ENCODE measurements at places on chromosomes 3 and 15. TPM values are rescaled to one million over a fixed set of nuclear protein-coding genes. Genes with fewer than 3 reads are reported as not detected.

SLC22A13 gene
- 1.1 TPM for total RNA-seq

BCHE gene
- not detected for total RNA-seq

CLDN18 gene
- total RNA-seq = not detected

FANCD2OS gene
- total RNA-seq = not detected

GP9 gene
- not detected for total RNA-seq

NR2E3 gene
- total RNA-seq = not detected

DNA sequence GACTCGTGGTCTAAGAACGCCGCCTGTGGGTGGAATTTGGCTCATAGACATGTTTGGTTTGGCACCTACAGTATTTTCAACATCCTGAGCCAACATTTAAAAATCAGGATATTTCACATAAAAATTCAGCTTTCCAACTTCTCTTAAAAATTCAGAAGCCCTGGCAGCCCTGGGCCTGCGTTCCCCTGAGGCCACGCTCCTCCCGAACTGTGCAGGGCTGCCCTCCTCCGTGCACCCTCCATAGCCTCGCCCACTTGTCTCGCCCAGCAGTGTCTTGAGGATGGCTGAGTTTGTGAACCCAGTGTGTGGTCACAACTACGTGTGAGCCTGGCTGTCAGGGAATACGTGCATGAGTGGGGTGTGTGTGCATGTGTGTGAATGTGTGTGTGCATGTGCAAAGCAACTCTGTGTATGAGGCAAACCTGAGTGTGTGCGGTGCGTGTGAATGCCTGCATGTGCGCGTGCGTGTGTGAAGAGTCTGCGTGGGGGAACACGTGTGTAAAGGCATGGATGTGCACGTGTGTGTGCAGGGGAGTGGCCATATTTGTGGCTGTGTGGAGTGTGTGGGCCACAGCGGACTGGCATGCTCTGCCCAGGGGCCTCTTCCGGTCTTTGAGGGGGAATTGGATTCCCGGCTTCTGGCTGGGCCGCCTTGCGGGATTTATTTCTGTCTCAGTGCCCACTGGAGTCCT is 30.9 kb downstream of the PTH1R start:
- DNase-seq = no peak

DNA sequence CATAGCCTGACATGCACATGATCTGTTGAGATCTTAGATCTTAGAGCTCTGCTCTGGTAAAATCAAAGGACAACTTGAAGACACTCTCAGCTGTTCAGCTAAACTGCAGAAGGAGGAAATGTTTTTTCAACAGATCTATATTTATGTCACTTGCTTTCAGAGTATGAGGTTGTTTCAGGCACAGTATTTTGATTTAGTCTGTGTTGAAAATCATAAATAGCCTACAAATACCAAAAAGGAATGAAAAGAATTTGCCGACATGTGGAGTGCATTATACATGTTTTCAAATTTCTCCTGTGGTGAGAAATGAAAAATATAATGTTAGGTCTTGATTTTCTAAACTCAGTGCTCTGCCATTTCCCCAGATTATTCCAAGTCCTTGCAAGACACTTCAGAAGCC is 1118.4 kb downstream of the TBL1XR1 start:
- no peak for DNase-seq

GRCh38 chr15:101660005-101660404 is 7.8 kb upstream of the TM2D3 start:
- no peak for DNase-seq

DNA sequence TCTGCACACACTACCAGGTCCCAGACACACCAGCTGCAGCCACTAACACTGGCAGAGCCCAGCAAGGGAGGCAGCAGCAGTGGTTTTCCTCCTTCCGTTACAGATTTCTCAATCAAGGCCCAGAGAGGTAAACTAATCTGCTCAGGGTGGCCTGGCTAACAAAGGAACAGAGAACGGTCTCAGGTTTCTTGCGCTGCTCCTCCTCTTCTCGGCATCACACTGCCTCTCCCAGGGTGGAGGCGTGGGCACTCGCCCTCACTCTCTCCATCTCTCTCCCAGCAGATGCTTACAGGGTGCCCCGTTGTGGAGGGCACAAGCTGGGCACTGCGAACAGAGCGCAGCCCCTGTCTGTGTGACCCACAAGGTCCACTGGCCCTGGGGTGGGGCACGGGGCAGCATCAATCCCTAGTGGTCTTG is 228.7 kb downstream of the VPS13C start:
- no peak for DNase-seq

GRCh38 chr3:107651782-107652181 is 129.0 kb downstream of the BBX start:
- no peak for DNase-seq

GRCh38 chr3:62624185-62624584 is 250.8 kb upstream of the FEZF2 start:
- no peak for DNase-seq

- no peak for DNase-seq
Measured at GRCh38 chr15:43544266-43544665, 26.9 kb downstream of the MAP1A start.

GRCh38 chr3:34268032-34268709 is 469.7 kb downstream of the PDCD6IP start:
- DNase-seq = no peak

DNA sequence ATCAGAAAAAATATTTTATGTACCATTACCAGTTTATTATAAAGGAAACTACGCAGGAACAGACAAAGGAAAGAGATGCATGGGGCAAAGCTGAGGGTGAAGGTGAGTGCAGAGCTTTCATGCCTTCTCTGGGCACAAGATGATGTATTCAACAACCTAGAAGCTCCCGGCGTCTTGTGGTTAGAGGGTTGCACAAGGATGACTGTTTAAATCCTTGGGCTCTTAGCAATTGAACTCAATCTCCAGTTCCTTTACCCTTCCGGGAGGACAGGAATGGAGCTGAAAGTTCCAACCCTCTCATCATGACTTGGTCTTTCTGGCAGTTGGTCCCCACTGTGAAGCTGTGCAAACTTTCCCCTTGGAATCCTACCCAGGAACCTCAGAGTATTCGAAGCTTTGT is 542.0 kb downstream of the EPHA3 start:
- no peak for DNase-seq

GRCh38 chr3:74643636-74644035 is 29.2 kb upstream of the CNTN3 start:
- DNase-seq = no peak

DNA sequence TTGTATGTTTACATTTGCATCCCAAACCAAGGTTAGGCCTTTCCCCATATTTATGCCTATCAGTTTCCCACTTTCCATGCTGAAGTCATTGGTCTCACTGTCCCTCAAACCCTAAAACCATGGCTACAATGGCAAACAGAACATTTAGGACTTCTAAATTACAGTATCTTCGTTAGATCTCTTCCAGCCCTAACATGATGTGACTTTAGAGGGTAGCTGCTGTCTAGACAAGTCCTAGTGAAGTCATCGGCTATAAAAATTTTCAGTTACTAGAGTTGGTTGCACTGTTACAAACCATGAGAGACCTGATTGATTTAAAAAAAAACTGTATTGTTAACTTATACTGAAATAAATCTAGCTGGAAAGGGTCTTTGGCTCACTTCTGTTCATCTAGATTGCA is 54.6 kb downstream of the TM4SF4 start:
- DNase-seq = no peak

GRCh38 chr3:14225421-14225820 is 46.8 kb downstream of the LSM3 start:
- no peak for DNase-seq

DNA sequence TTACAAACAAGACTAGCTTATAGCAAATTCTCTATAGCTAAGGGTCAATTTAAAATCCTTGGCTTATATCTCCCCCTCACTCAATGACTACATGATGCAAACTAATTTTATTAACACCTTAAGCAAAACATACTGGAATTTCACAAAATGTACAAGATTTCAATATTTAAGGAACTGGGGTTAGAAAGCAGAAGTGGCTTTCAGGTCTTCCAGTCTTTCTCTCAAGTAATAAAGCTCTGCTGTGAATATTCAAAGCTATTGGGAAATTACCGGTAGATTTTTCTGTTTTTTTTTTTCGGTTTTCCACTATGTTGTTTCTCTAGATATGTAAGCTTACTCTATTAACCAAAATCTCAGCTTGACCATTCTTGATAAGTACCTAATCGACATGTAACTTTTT is 3.9 kb downstream of the EPM2AIP1 start:
- no peak for DNase-seq

- no peak for DNase-seq
Measured at GRCh38 chr3:56269755-56270535, 198.3 kb downstream of the ERC2 start.

DNA sequence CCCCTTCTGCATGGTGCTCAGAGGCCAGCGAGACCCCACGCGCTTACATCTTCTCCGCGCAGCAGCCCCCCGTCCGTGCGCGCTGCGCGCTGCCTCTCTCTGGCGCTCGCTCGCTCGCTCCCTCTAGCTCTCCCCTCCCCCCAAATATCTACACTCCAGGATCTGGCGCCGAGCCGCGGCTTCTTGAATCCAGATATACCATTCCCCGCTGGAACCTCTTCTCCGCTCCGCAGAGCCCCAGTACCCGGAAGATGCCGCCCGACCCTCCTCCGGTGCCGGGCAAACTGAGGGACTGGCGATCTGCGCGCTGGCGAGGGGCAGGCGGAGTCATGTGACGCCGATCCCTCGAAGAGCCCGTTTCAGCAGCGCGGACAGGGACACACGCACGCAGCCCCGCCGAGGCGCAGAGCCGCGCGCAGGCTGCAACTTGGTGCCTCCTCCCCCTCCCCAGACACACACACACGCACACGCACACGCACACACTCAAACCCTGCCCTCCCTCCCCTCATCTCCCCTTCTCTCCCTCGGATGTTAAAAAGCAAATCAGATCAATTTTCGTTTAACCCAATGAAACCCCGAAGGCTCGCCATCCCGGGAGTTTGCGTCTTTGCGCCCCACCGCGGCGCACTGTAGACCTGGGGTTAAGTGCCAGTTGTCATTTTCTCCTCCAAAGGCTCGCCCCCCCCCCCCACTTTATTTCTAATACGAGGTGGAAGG is at the start of gene RASGRF1:
Gene RASGRF1, minus strand, starts transcription at position 294 of the 717 bp plus-strand sequence. Its CDS starts 282 bp downstream, at position 12.
- no peak for DNase-seq

- no peak for DNase-seq
Measured at GRCh38 chr3:42979044-42979972, at the start of gene GASK1A. Gene GASK1A (plus strand): TSS chr3:42979311. CDS start chr3:42979643, 332 bp downstream.

DNA sequence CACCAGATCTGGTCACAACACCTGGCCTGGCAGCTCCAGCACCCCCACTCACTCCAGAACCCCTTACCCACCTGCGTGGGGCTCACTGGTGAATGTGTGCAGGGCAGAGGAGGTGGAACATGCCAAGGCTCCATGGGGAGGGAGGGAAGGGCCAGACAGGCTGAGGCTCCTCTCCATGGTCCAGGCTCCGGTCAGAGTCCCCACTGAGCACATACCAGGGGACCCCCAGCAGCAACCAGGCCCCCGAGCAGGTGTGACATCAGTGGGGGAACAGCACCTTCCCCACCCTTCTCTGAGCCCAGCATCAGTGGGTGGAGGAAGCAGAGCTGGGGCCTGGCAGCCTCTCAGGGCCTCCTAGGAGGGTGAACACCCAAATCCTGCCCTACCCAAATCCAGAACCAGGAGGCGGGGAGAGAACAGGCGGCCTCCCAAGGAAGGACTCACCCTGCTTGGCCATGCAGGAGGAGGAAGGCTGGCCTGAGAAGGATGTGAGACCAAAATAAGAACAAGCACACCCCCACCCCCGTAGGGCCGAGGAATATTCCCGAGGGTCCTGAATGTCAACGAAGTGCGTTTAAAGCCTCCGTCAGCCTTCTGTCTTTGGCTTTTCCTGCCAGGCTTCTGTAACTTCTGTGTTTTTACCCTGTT is 1.1 kb upstream of the GP9 start:
- no peak for DNase-seq

GRCh38 chr15:47888385-47889100 is 171.2 kb downstream of the SEMA6D start:
- no peak for DNase-seq

DNA sequence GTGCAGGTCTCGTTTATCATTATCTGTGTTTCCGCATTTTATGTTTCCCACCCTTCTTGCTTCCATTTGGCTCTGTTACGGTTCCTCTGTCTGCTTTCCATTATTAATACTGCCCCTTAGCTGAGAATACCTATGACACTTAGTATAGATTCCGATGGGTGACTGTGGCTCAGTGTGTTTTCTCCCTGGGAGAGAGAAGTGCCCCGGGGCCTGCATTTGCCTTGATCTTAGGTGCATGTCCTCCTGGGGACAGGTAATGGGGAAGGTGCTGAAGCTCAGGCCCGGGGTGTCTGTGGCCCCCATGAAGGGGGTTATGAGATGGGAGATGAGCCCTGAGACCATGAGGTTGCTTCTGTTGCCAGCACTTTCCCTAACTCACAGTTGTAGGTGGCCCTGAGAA is 43.4 kb upstream of the PCSK6 start:
- DNase-seq = no peak

DNA sequence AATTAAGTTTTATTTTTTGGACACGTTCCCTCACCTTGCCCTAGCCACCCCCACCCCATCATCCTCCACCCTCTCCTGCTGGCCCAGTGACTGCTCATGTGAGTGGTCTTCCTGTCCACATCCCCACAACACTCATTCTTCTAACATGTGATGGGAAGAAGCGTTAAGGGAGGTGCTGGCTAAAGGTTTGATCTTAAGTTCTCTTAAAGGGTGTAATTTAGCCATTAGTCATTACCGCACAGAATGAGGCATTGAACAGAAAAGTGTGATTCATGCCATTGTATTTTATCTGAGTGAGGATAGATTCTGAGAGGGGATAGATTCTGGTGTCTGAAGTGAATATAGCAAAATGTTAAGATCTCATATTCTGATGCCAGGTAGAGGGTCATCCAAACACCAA is 272.9 kb upstream of the TPM1 start:
- no peak for DNase-seq

GRCh38 chr3:150411976-150412375 is 3.9 kb downstream of the TSC22D2 start:
- no peak for DNase-seq

- no peak for DNase-seq
Measured at GRCh38 chr3:24149032-24149431, 203.9 kb downstream of the NR1D2 start.

DNA sequence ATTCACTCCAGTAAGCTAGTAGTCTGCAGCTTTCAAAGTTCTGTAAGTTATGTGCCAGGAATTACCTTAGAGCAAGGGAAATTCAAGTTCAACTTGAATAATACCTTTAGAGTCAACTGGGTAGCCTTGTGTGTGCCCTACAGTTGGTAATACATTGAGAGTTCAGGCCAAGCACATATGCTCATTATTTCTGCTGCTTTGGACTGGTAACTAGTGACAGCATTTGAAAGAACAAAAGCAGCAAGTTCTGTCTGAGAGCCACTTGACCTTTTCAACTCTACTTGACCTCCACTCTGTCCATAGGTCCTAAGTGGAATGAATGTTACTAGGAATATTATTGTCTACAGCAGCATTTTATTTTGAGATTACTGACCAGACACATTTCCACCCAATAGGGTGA is 723.5 kb downstream of the NLGN1 start:
- DNase-seq = no peak

GRCh38 chr3:114714237-114714636 is 420.4 kb downstream of the TIGIT start:
- DNase-seq = no peak

GRCh38 chr15:84035399-84035766 is 200.2 kb upstream of the GOLGA6L4 start:
- no peak for DNase-seq

- no peak for DNase-seq
Measured at GRCh38 chr3:66889750-66890494, 108.2 kb upstream of the KBTBD8 start.

DNA sequence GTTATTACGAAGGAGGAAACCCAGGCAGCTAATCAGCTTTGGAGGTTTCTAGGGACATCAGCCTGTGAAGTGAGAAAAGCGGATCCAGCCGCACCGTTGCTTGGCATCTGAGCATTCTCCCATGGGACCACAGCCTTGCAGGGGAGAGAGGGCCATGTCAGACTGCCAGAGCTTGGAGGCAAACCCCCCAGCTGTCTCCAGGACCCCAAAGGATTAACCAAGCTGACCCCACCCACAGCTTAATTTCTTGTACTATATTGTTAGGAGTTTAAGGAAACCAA is 5.1 kb downstream of the IGDCC3 start:
- DNase-seq = no peak

Data from activated CD8-positive, alpha-beta memory T cell treated with anti-CD3 and anti-CD28 coated beads, Interleukin-2, amount 10 ng/mL, durations not matched to agents 7 days and 5 days (primary cell).